ENCODE measurements at places on chromosomes 6 and 20.
A peak's percentile ranks its signal among the peaks of the same experiment; 100 is the strongest.

DNA sequence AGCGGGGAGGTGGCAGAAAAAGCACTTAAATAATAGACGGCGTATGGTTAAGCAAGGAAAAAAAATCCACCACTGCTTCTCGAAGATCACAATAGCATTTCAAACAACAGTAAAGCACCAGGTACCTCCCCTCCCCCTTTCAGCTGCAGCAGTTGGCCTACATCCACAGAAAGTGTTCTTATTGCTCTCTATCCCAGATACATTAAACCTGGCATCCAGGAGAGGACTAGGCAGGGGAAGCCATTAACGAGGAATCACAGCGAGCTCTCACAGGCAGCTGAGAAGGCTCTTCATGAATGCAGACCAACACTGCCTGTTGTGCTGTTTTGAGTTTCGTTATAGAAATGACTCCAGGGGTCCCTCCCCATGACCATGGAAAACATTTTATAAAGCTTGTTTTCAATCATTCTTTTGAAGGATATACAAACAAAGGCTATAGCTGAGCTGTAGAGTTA lies 11.8 kb downstream of the FYN start:
- DNase-seq = no peak

DNA sequence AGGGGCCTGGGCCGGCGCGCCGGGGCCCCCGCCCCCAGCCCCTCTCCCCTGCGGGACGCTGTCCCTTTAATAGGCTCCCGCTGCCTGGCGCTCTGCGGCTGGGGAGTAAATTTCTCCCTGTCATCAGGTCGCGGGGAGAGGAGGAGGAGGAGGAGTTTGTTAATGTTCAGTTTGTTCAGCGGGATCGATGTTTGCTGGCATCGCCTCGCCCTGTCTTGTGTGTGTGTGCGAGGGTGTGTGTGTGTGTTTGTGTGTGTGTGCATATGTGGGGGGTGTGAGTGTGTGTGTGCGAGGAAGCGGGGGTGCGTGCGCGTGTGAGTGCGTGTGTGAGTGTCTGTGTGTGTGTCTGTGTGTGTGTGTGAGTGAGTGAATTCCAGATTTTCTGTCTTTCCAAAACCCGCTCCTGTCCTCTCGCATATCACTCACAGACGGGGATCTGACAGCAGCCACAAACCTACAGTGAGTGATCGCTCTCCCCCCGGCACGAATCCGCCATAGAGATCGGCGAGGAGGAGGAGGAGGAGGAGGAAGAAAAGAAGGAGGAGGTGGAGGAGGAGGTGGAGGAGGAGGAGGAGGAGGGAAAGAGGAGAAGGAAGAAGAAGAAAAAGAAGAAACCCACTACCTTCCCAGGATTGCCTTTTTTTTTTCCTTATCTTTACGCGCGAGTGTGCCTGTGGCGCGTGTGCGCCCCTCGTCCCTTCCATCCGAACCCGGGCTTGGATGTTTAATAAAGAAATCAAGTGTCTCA lies at the start of gene TSHZ2:
TSS of gene TSHZ2 (plus strand) at position 169 of the 748 bp plus-strand sequence. CDS start 936 bp downstream, outside the sequence.
- peak; percentile 89 for DNase-seq

DNA sequence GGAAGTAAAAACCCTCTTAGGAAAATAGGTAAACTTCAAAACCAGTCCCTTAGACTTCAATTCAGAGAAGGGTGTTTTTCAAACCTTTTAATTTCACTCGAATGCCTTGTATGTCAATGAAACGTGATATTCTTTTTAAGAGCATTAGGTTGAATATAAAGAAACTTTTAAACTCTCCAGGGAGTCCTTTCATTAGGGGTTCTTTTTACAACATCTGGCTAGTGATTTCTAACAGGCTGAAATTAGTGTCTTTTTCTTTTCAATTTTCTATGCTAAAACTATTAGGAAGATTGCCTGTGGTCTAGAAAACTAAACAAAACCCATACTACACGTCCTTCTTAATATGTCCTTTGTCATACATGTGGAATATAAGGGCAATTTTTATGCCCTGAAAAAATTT lies 569.7 kb upstream of the CITED2 start:
- no peak for DNase-seq

GRCh38 chr6:38514399-38514798 lies 125.3 kb downstream of the BTBD9 start:
- DNase-seq = no peak

DNA sequence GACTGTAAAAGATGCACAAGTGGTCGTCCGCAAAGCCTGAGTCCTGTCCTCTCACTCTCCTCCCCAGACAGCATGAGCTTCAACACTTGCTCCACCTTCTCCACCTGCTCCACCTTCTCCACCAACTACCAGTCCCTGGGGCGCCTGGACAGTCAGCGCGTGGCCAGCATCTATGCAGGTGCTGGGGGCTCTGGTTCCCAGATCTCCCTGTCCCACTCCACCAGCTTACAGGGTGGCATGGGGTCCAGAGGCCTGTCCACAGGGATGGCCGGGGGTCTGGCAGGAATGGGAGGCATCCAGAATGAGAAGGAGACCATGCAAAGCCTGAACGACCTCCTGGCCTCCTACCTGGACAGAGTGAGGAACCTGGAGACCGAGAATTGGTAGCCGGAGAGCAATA lies 162.2 kb upstream of the NT5E start:
- no peak for DNase-seq

GRCh38 chr6:27419363-27419762 lies 30.8 kb downstream of the ZNF391 start:
- no peak for DNase-seq

GRCh38 chr20:53828088-53828681 lies 234.5 kb upstream of the ZNF217 start:
- DNase-seq = peak; percentile 30

- DNase-seq = no peak
Measured at GRCh38 chr20:21338291-21338690, 35.2 kb downstream of the XRN2 start.

GRCh38 chr6:44063561-44064059 lies 63.6 kb downstream of the MRPL14 start:
- DNase-seq = no peak

DNA sequence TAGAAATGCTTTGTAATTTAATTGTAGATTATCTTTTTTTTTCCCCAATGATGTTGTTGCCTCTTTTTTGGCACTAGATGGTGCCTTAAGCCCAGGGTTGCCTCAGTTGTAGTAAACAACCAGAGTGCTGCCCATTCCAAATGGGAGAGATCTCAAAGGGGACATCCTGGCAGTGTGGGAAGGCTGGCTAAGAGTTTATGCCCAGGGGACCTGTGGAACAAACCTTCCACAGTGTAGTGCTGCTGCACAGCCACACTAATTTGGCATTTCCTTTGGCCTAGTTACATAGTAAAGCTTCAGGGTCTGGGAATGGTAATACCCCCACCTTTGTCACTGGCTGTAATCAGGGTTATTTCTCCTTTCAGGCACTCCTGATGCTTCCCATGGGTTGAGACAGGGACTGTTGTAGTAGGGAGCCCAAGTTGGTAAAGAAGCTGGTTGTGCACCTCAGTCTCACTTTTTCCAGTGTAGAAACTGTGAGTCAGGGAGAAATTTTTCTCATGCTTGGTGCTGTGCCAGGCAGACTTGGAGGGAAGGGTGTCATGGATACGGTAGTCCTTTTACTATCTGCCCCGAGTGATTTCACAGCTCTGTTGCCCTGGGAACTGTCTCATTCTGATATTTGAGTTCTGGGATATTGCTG lies 177.8 kb upstream of the ECI2 start:
- peak; percentile 33 for DNase-seq

- no peak for DNase-seq
Measured at GRCh38 chr20:38435555-38435939, 419 bp upstream of the SNHG17 start.

DNA sequence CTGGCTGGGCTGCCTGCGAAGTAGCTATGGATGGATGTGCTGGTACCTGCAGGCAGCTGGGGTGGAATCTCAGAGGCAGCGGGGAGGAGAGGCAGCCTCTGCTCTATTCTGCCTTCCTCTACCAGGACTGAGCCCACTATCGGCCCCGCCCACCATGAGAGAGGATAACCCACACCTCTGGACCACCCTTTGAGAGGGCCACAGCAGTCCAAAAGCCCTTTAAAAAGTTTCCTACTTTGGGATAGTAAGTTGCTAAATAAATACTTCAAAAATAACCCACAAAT lies 36.1 kb downstream of the EZR start:
- DNase-seq = no peak

DNA sequence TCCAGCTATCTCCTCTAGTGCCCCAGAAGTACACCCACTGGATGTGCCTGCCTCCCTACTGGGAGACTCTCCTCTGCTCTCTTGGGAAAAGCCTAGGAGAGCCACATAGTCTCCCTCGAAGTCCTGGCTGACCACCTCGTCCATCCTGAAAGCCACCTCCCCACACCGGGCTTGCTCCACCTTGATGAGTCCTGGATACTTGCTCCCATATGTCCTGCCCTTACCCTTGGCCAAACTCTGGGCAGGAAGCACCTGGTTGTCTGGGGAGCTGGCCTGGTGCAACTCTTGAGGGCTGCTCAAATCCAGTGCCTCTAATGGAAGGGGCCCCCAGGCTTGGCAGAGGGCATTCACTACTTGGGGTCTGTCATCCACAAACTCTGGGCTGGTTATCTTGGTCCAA lies 19.3 kb downstream of the KIAA1755 start:
- no peak for DNase-seq

- DNase-seq = no peak
Measured at GRCh38 chr6:154230393-154230792, 126.2 kb downstream of the IPCEF1 start.

DNA sequence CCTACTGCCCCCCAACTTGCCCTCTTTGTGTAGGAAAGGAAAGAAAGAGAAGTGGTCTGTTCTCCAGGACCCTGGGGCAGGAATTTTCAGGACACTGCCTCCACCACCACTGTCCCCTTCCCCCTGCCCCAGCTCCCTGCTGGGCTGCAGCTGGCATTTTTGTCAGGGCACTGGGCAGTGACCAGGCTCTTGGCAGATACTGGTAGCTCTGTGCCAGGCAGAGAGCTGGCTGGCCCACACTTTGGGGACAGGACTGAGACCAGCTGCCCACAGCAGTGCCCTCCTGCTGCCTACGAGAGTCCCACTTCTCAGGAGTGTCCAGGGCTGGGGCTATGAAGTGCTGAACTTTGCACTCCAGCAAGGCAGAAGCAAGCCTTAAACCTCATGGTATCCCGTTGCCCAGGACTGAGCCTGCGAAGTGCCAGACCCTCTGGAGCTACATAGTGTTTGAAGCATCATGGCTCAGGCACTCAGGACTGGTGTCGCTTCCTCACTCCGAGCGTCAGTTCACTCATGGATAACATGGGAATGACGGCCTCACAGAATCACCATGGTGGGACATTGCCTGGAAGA lies 19.3 kb downstream of the SLC13A3 start:
- no peak for DNase-seq

- DNase-seq = no peak
Measured at GRCh38 chr6:143754204-143754603, 76.4 kb downstream of the PHACTR2 start.

DNA sequence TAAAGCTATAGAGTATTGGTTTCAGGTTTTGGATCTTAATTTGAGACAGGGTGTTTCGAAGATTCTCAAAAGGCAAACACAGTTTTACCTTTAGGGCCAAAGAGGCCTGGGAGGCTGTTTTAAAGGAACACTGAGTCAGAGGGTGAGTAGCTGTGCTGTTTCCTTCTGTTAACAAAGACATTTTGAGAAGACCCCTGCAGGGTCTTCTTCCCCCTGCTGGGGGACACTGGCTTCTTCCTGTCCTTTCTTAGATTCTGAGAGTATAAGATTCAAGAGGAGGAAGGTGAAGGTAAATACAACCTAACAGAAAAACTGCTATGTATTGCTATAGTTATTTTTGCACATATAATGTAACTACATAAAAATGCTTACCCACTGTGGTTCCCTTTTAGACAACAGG lies 19.0 kb downstream of the HS3ST5 start:
- no peak for DNase-seq

DNA sequence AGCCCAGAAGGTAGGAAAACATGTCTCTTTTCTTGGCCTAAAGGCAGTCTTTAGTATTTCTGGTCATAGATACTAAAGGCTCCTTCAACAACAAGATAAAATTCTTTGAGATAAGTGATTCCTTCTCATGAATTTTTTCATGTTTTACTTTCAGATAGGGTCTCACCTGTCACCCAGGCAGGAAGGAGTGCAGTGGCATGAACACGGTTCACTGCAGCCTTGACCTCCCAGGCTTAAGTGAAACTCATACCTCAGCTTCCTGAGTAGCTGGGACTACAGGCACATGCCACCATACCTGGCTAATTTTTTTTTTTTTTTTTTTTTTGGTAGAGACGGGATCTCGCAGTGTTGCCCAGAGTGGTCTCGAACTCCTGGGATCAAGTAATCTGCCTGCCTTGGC lies 9.1 kb downstream of the PNLDC1 start:
- DNase-seq = no peak

- DNase-seq = peak; percentile 75
Measured at GRCh38 chr6:32415521-32416019, 8.6 kb upstream of the BTNL2 start.

- no peak for DNase-seq
Measured at GRCh38 chr20:4545526-4545925, 176.2 kb upstream of the PRND start.

DNA sequence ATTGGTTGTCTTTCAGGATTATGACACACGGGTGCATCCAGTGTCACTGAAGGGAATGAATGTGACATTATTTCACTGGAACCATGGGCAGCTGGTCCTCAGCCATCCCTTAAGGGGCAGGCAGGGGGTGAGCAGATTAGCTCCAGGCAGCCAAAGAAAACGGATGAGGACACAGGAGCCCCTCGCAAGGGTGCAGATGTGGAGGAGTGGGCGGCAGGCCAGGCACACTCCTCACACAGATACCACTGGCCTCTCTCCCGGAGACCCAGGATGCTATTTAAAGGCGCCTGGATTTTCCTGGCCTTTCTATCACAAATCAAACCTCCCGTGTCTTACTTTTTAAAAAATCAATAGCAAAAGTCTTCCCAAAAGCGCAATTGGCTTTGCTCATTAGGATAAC lies 210.4 kb downstream of the TAF4 start:
- DNase-seq = peak; percentile 41

GRCh38 chr20:48544402-48545339 lies 283.1 kb downstream of the PREX1 start:
- no peak for DNase-seq

- peak; percentile 70 for DNase-seq
Measured at GRCh38 chr20:51573576-51574243, 31.2 kb upstream of the NFATC2 start.

GRCh38 chr6:27553123-27553904 lies 80.4 kb upstream of the ZNF184 start:
- no peak for DNase-seq
